ENCODE measurements at places on chromosomes 1 and 21.

DNA sequence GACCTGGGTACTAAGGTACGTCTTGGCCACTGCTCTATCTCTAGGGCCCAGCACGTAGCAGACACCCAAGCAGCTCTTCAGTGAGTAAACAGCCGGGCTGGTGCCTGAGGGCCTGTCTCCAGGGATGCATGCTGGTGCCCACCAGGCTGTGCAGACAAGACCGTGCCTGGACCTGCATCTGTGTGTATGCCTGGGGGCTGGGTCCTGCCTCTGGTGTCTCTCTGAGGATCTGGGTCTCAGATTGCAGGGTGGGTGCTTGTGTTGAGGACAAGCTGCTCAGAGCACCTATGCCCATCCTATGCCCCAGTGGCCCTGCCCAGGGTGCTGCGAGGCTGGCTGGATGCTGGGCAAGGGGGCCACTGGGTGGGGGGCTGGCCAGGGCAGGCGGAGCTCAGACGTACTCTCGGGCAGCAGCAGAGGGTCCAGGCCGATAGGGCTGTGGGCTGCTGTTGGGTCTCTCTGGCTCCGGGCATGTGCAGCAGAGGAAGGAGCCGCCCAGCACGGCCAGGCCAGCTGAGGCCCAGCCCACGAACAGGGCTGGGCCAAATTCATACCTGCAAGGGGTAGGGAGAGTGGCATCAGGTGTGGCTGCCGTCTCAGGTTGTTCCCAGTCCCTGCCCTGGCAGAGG, 4.4 kb downstream of the CLDN19 start:
- no peak for DNase-seq

DNA sequence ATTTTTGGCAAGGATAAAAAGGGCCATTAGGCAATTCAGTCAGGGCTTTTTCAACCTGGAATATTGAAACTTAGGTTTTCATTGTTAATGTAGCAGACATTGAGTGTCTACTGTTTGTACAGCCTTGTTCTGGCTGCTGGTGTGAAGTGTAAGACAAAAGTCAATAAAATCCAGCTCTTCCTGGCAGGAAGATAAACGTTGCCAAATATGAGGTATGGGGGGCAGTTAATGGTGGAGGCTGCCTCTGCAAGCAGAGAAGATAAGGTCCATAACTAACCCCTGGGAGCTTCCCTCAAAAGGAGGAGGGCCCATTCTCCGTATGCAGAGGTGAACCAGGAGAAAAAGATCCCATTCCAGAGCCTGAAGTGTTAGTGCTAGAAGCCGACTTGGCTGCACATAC, 19.5 kb upstream of the SHE start:
- DNase-seq, result no peak

- no peak for DNase-seq
Measured at GRCh38 chr1:201562659-201563405, 23.9 kb downstream of the NAV1 start.

DNA sequence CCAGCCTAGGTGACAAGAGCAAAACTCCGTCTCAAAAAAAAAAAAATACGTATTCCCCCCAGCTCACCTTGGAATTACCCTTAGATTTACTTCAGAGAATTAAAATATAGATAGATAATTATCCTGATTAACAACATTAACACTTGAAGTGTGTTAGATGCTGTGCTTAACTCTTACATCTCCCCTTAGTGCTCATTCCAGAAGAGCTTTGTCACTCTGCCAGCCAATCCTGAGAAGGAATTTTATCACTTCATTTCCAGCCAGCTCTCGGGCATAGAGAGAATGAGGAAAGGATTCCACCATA, 1.6 kb upstream of the SHC1 start:
- DNase-seq, result no peak
